Stimulated activated naive CD8-positive, alpha-beta T cell treated with anti-CD3 and anti-CD28 coated beads, Interleukin-15, amount 100 ng/mL, for 72 hours (primary cell): ENCODE measurements at places on chromosomes 12 and 14.
A peak's percentile ranks its signal among the peaks of the same experiment; 100 is the strongest.

GRCh38 chr12:28537474-28537873, 347.2 kb downstream of the CCDC91 start:
- no peak for DNase-seq

DNA sequence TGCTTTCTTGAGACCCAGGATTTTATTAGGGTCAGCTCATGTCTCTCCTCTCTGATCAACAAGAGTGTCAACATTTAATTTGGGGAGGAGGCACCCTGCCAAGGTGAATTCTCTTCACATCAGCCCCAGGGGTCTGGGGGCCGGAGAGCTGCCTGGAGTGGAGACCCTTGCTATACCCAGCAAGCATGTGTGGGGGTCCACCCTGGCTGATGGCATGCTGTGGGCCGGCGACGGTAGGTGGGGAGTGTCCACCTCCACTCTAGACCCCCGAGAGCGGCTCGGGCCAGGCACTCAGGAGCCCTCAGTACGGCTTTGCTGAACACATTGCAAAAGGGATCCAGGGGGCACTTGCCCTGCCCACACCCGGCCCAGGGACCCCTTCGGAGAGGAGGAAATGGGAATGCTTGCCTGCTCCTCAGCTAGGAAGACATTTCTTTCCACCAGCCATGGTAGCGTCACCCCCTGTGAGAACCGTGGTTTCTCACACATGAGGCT, 10.4 kb downstream of the MEG3 start:
- DNase-seq = no peak

GRCh38 chr12:1474041-1474573, 120.3 kb downstream of the FBXL14 start:
- no peak for DNase-seq

DNA sequence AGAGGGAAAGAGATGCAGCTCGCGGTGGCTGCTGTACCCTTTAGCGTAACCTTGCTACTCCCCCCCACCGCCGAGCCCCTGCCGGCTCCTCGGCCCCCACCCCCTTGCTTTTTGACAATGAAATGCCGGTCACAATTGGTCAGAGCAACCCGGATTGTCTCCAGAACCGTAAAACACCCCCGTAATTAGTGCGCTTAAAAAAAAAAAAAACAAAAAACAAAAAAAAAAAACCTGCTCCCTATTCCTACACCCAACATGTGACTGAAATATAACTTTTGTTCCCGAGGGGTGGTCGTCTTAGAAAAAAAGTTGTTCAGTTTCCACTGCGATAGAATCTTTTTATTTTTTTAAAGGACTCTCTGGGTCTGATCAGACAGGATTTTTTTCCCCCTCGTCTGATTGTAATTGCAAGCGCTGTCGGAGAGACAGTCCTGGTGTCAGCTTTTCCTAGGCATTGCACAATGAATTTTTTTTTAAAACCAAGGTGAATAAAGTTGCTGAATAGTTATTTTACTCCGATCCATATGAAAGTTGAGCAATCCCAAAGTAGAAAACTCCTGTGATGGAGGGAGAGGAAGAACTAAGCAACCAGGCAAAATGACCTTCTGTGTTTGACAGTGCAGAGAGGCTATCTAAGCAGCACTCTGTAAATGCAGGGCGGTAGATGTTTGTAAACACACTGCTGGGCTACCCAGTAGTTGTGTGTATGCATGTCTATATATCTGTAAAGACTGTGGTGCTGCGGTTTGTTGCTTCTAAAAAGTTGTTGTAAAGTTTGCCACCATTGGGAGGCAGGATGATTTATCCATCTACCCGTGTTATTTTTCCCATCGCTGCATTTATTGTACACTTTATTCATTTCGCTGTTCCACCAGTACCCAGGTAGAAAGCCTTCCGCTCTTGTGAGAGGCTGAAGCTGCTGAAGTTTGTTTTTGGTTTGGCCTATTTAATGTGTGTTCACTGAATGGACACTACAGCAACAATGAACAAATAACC, 1.1 kb downstream of the ETV6 start:
- peak; percentile 26 for DNase-seq

DNA sequence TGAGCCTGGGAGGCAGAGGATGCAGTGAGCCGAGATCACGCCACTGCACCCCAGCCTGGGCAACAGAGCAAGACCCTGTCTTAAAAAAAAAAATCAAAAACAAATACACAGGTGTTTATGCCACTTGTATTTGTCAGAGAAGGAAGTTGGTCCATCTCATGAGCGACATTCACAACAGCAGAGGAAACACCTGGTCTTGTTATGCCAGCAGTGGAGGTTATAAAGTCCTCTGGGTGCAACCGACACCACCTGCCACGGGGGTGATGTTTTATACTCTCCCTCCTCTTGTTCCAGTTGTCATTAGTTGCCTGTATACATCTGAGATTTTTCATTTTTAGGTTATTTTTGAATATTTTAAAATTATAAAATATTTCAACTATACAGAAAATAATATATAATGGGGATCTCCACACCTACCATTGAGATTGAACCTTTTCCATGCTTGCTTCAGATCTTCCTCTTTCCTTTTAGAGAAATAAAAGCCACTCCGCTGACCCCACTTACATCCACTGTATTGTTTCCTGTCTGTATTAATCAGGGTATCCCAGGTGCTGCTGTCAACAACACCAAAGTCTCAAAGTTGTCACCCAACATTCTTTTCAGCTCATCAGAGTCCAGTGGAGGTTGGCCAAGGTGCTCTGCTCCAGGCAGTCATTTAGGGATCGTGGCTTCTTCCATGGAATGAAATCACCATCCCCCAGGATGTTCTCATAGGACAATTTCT, 65.1 kb downstream of the RNFT2 start:
- DNase-seq = no peak

GRCh38 chr14:42141328-42141727, 534.7 kb downstream of the LRFN5 start:
- no peak for DNase-seq

DNA sequence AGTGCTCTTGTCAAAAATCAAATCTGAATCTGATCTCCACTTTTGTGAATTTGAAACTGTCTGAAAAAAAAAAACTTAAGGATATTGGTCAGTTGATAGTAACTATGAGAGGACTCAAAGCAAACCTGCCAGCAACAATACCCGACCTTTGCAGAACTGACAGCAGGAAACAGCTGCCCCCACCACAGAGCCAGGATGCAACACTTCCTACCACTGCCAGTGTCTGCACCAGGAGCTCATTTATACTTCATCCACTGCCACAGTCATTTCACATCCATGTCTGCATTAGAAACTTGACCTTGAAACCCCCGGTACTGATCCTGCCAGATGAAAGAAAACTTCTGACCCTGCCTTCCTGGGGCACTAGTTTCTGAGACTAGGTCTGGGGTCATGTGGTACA, 27.4 kb upstream of the RXYLT1 start:
- no peak for DNase-seq

DNA sequence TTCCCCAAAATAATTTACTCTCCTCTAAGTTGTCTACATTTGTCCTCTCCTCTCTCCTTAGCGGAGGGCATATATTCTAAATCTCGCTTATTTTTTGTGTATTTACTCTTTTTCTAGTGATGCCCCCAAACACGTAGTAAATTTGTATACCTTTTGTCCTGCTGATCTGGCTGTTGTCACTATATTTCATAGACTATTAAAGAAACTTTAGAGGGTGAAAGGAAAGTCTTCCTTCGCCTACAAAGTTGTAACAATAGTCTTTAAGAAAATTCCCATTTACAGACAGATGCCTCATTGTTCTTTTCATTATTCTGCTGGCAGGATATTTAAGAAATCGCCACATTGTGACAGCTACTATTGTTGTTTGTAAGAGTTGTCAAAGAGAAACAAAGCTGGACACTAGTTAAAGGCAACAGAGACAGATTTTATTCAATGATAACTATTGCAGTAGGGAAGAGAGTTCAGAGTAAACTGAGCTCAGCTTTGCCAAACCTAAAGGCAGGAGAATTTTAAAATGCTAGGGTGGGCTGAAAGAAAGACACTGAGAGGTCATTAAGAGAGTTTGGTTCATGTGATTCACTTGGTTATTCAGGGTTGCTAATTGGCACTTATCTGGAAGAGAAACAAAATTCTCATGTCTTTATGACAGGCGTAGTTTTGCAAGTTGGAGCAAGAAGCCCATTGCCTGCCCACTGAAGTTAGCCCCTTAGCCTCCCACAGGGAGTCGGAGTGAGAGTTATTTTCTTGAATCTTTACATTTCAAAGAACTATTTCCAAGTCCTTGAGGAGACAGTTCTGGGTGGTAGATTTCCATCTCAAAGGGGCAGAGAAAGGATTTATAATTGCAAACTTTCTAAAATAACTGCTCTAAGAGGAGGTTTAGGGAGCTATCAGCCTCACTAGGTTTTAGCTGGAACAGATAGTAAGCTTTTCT, 1272.5 kb upstream of the SEL1L start:
- no peak for DNase-seq

DNA sequence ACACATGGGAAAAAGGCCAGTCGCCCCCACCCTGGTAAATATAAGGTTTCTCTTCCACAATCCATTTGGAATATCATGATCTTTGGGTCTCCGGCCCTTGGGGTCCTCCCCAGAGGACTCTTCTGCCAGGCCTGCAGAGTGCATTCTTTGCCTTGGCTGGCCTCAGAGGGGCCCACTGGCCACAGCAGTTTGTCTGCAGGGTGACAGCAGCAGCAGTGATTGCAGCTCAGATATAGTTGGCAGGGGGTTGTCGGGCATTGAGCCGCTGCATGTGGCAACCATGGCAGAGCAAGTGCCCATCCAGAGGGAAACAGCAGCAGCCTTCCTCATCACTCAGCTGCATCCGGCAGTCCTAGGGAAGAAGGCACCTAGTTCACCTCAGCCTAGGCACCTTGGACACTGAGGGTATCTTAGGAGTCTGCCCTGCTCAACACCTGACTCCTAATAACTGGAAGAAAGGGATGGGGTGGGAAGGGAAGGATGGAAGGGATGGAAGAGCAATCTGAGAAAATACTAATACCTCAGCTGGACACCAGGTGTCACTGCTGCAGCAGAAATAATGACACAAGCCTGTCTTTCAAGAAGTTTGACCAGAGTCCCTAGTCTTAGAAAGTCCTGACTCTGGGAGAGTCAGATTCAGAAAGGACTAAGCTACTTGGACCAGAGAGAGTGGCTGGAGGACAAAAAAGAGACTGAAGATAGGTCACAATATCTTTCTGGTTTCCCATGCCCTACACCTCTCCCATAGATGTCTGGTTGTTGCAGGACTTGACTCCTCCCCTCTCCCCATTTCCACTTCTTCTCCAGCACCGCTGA, 8.9 kb downstream of the AJUBA start:
- no peak for DNase-seq

- DNase-seq = no peak
Measured at GRCh38 chr12:27843714-27844245, 63.7 kb upstream of the MANSC4 start.

DNA sequence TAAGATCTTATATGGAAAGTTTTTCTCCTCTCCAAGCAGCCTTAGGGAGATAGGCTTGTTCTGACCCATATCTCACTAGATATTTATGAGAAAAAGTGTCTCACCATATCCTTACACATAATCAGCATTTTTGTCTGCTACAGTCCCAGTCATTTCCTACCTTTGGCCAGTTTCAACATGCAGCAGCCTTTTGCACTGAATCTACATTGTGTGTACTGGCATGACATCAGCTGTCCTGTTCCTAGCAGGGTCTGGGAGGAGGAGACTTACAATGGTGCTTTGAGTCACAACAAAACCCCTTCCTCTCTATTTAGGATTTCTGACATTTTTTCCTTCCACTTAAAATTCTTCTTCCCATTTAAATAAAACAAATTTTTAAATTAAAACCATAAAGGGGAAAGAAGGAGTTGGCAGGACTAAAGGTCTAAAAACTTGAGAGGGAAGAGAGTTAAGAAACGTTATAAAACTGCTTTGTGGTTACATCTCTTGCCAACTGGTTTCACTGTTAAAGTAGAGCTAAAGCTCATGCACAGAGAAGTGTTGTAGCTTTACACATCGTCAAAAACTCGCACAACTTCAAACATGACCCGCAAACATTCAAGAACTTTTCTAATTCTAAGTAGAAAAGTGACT, 53.3 kb upstream of the CERS5 start:
- peak; percentile 39 for DNase-seq
